ENCODE measurements at places on chromosomes 5 and 9. TPM values are rescaled to one million over a fixed set of nuclear protein-coding genes. Genes with fewer than 3 reads are reported as not detected.

The PITX1 gene
- 2.7 TPM for total RNA-seq

The CFAP77 gene
- total RNA-seq = 0.66 TPM

The ADRB2 gene
- 9.8 TPM for total RNA-seq

GRCh38 chr9:135512904-135513303 lies 8.3 kb upstream of the LCN1 start:
- DNase-seq = no peak

DNA sequence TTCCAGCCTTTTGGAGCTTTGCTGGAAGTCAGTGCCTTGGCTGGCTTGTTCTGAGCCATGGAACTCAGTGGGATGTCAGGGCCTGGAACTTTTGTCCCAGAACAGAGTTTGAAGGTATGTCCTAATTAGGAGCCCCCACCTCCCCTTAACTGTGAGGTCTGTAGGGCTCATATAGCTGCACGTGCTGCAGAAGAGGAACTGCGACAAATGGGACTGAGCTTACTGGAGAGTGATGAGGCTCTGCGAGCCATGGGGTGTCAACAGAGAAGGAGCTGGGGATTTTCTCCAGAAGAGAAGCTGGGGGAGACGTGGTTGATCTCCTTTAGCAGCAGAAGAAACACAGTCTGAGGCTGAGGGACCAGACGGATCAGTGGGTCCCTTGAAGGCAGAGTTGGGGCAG lies 10.9 kb downstream of the TMEM8B start:
- no peak for DNase-seq

- DNase-seq = no peak
Measured at GRCh38 chr5:141330299-141331080, at the start of gene PCDHGA1. Gene PCDHGA1, plus strand, starts transcription at chr5:141330514.

GRCh38 chr5:66436721-66437120 lies 159.5 kb upstream of the MAST4 start:
- no peak for DNase-seq

Measured in tibial nerve (tissue), 4 donors.